ENCODE measurements at places on chromosomes 5 and 9.

DNA sequence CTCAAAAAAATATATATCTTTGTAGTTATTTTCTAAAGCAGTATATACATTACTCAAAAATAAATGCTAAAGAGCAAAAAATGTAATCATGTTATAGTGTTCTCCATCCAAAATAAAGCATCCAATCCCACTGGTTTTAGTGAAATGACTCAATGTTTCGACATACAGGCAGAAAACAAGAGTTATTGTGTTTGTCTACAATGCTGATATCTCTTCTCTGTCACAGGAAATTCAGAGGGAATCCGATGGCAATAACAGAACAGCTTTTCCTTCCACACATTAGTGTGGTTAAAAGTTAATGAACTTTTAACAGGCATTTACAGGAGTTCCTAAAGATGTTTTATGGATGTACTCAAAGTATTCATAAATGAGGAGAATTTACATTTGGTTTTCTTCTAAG lies 12.0 kb downstream of the TTC33 start:
- no peak for DNase-seq

GRCh38 chr5:176619203-176619568 lies 9.2 kb upstream of the GPRIN1 start:
- peak; percentile 41 for DNase-seq

GRCh38 chr5:54975701-54976100 lies 9.7 kb downstream of the ESM1 start:
- DNase-seq, result no peak

GRCh38 chr9:105127863-105128220 lies 116.6 kb upstream of the SLC44A1 start:
- DNase-seq, result no peak

DNA sequence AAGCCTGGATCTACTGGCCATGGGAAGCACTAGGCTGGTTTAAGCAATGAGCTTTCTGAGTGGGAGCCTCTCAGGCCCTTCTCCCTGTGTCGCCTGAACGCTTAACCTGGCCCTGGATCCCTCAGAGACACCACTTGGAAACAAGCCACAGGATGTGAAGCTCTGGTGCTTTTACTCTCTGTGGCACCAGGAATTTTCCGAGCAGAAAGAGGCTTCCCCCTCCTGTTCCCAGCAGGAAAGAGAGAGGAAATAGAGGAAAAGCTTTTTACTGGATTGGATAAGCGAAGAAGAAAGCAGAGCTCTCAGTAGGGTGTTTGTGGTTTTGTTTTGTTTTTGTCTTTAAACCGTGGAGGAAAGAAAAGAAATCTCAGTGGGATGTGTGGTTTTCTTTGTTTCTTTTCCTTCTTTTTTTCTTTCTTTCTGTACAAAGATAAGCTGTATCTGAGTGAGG lies 34.5 kb downstream of the COL15A1 start:
- no peak for DNase-seq

- DNase-seq, result no peak
Observed at GRCh38 chr5:153546566-153546965, 56.1 kb downstream of the GRIA1 start.

DNA sequence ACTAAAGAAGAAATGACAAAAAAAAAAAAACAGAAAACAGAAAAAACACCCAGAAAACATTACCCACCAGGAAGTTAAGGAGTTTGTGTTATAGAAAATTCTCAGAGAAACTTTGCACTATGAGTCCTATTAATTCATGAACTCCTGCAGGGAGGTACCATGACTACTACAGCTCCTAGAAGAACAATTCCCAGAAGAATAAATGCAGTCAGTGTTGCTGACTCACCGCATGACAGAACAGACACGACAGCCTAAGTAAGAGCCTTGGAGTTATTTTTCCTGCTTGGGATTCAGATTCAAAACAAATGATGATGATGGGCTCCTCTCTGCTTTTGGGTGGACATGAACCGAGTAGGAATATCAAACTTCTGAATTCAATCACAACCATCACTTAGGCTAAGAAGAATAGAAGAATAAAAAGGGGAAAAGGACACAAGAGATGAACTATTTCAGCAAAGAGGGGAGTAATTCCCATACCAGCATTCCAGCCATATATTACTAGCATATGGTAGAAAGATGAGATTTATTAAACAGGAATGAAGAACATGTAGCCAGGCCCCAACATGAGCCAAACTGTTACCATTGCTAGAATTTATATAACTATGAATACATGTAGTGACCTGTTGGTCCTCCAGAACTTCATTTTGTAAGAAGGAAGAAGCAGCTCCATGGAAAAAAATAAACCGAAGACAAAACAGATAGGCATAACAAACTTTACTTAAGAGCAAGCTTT lies 209.6 kb upstream of the PDE4D start:
- DNase-seq, result no peak

DNA sequence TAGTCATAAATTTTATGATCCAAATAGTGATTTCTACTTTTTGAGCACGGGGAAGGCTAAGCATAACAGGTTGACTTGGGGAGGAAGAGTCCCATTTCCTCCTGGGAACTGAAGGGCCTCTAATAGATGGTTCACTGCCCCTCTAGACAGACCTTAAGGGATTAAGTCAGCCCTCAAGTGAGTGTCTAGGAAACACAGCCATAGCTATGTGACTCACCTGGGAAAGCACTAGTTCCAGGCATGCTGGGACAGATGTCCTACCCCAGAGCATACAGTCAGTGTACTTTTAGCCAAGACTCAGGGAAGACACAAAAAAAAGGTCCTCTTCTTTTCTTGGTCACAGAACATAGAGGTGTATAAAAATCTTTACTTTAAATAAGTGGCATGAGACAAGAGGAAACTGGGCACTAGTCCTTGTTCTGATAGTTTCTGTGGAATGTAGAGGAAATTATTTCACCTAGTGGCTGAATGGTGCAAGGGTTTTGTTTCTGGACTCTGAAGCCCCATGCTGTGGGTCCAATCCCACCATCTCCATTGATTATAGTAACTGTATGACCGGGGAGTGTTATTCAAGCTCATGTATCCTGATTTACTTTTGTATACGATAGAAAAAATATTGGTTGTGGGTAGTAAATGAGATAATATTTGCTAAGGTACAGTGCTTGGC lies 86.0 kb downstream of the NREP start:
- no peak for DNase-seq

GRCh38 chr9:115717711-115718173 lies 435.8 kb upstream of the PAPPA start:
- no peak for DNase-seq

- DNase-seq, result no peak
Observed at GRCh38 chr9:136634904-136635303, 27.8 kb upstream of the EGFL7 start.

GRCh38 chr5:158958021-158958994 lies 141.4 kb downstream of the EBF1 start:
- DNase-seq, result no peak

GRCh38 chr5:5588887-5589826 lies 166.7 kb downstream of the ICE1 start:
- no peak for DNase-seq

DNA sequence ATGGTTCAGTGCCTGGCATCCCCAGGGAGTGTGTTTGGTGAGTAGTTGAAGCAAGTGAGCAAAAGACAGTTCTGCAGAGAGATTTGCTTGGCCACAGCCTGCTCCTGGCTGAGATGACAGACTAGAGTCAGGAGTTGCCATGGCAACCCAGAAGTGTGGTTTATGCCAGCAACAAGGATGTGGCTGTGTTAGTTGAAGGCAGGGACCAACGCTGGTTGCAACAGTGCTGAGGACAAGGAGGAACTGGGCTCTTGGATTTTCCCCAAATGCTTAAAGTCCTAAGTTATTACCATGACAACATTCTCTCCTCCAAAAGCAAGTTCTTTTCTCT lies 2.7 kb downstream of the NXNL2 start:
- peak; percentile 79 for DNase-seq

GRCh38 chr9:88684046-88684445 lies 149.1 kb downstream of the NXNL2 start:
- no peak for DNase-seq

- no peak for DNase-seq
Observed at GRCh38 chr9:108765265-108765664, 90.5 kb downstream of the ACTL7B start.

- DNase-seq, result no peak
Observed at GRCh38 chr5:163614787-163615186, 109.4 kb downstream of the MAT2B start.
